ENCODE measurements at places on chromosomes 3 and 15.

GRCh38 chr3:112818289-112818688 lies 28.4 kb downstream of the CD200R1L start:
- DNase-seq = no peak

DNA sequence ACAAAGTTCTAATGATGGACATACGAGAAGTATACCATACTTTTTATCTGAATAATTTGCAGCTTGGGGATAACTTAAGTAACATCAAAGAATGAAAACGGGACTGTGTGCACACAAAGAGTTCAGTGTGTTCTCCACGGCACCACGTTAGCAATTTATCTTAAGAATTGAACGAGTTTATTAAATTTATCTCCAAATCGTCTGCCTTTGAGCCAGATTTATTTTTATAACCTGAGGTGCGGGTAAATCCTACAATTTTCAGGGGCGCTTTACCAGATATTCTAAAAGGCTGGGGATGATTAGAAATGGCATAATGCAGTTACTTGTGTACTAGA lies 3.5 kb downstream of the CHD2 start:
- no peak for DNase-seq

- no peak for DNase-seq
These were observed 53.5 kb downstream of the TFDP2 start for GRCh38 chr3:142095841-142096240.

- no peak for DNase-seq
These were observed 3.2 kb downstream of the RTP3 start for GRCh38 chr3:46500656-46501635.

GRCh38 chr15:85282504-85283115 lies 97.8 kb upstream of the AKAP13 start:
- DNase-seq = no peak

DNA sequence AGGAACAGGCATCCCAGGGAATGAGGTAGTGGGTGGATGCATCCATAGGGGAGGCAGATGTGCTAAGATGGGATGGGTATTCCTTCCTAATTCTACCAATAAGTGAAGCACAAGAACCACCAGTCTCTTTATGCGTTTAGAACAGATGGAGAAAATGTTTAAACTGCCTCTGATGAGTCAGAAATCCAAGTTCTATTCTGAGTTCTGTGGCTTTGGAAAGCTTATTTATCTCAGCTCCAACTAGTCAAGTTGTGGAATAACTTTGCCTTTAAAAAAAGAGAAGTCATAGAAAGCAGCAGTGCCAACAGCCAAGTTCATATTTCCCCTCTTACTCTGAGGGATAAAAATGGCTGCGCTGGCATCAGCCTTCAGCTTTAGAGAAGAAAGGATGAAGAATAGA lies 761.7 kb downstream of the IGSF11 start:
- DNase-seq = no peak

- DNase-seq = no peak
These were observed 199.7 kb downstream of the ARRDC4 start for GRCh38 chr15:98160236-98160635.

DNA sequence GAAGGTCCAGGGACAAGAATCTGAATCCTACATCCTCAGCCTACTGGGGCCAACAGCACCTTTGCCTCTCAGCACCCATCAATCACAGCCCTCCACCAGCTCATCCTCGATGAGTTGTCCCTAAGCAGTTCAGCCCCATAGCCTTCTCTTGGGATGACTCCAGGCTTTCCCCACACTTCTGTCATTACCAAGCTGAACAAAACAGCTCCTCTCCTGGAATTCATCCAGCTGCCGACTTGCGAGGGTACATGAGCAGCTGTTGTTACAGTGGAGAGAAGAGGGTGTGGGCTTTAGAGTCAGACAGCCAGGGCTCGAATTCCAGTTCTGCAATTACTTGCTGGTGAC lies 69.0 kb upstream of the THBS1 start:
- no peak for DNase-seq

- DNase-seq = no peak
These were observed 7.4 kb downstream of the SPICE1 start for GRCh38 chr3:113507501-113508067.

DNA sequence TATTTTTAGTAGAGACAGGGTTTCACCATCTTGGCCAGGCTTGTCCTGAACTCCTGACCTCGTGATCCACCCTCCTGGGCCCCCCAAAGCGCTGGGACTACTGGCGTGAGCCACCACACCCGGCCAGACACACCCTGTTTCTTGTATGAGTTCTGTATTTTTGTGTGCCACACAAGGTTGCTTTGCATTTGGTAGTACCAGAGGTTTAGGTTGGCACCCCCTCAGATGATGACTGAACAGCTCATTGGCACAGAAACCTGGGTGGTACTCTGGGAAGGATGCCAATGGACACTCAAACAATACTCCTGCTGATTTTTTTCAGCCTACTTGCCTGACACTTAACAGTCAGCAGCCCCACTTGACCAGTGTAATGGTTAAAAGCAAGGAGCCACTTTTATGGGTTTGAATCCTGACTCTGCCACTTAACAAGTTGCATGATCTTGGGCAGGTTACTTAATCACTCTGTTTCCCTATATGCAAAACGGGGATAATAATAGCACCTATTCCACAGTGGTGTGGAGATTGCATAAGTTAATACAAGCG lies 39.2 kb upstream of the BCL2A1 start:
- DNase-seq = no peak

DNA sequence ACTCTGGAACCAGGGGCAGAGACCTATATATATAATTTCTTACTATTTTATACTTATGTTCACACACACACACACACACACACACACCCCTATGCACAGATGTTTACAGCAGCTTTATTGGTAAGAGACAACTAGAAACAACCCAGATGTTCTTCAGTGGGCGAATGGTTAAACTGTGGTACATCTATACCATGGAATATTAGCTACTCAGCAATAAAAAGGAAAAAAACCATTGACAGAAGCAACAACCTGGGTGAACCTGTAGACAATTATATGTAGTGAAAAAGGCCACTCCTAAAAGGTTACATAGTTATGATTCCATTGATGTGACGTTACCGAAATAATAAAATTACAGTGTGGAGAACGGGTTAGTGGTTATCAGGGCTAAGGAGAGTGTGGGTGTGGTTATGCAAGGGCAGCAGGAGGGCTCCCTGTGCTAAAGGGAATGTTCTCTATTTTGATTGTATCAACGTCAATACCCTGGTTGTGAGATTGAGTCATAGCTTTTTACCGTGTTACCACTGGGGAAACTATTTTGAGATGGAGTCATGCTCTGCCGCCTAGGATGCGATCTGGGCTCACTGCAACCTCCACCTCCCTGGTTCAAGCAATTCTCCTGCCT lies 85.5 kb downstream of the FLNB start:
- no peak for DNase-seq

DNA sequence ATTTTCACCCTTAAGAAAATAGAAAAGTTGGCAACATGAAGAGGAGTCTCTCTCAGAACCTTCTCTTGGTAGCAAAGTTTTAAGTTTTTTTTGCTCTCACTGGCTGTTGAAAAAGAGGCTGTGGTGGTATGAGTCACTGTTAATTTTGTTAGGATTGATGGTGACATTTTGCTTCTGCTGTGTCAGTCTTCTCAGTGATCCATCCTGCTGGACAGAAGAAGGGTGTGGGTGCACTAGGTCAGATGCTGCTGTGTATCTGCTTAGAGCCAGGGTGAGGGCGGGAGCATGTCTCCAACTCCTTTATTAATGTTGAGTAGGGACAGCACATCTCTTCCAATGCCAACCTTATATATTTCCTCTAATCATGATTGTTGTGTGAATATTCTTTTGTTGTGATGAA lies 369.5 kb downstream of the FEZF2 start:
- DNase-seq = no peak

GRCh38 chr3:28239108-28239507 lies 2.3 kb upstream of the CMC1 start:
- no peak for DNase-seq

DNA sequence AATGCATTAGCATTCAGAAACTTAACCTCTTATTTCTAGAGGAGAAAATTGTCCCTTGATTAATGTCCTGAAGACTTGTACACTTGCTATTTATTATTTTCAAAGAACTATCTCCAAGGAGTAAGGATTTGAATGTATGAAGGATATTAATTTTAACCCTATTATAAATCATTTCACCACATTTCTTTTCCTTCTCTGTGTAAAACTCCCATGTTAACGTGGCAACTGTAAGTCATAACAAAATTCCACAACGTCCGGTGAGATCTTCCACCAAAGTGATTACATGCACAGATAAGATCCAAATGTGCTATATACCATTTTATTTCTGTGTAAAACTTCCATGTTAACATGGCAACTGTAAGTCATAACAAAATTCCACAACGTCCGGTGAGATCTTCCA lies 229.1 kb upstream of the ARHGEF26 start:
- DNase-seq = no peak

DNA sequence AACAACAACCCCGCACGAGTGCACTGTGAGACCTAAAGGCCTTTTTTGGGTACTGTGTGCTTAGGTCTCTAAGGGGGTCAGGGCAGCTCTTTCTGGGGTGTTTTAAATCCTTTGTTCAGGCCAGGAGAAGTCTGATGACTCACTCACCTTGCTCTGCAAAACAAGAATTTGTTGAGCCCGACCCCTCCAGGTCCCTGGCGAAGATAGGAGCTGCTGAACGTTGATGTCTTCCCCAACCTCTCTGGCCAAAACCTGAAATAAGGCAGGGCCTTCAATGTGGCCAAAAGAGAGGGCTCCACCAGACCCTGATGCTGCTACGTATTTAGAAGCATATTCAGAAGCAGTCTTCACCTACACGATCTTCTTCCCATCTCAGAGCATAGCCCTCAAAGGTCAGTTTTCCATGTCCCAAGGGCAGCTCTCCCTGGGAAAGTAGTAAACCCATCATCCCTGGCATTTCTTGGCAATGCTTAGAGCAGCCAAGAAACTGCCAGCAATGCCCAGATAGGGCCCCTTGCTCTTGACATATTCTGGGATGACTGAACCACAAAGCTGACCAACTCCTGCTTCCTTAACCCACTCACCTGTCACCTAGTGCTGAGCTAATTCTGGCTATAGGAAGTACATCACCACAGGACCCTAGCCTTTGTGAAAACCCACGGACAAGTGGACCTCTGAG lies 27.1 kb downstream of the CCDC13 start:
- no peak for DNase-seq

DNA sequence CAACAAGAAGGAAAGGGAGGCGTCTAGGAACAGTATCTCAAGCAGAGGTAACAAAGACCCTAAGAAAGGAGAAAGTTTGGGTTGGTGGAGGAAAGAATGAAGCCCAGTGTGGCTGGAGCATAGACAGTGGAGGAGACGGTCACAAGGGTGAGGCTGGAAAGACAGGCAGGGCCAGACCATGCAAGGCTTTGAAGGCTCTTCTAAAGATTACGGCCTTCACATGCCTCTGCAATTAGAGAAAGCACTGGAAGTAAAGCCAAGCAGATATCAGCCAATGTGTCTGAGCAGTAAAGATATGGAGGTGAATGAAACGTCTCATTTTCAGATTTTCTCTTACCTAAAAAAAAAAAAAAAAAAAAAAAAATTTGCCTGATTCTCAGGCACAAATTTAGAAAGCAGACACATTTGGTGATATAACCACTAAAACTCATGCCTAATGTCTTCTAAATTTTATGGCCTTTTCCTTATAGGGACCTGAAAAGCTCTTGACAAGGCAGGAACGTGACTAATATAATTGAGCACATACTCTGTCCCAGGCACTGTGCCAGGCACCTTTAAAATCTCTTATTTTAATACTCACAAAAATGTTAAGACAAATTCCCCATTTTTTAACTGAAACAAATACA lies 184.1 kb downstream of the MECOM start:
- DNase-seq = no peak

- DNase-seq = no peak
These were observed 459.4 kb downstream of the GBE1 start for GRCh38 chr3:81302045-81302444.

DNA sequence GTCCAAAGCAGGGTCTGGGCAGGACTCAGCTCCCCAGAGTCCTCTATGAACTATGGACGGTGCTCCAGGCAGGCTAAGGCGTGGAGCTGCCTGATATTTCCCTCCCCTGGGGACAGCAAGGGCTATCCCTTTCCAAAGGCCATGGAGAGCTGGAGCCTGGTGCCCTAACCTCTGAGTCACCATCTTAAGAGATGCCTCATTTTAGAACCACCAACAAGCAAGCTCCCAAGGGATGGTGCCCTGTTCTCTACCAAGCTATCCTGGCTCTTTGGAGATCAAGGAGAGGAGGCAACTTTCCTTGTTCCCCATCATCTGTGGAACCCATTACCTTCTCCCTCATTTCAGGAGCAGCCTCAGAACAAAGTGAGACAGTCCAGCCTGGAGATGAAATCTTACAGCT lies 15.7 kb downstream of the STARD5 start:
- DNase-seq = no peak

- no peak for DNase-seq
These were observed 138.3 kb downstream of the DIPK2A start for GRCh38 chr3:144109944-144110343.

GRCh38 chr3:160417311-160417710 lies 17.9 kb downstream of the SMC4 start:
- no peak for DNase-seq

- DNase-seq = no peak
These were observed 781.1 kb downstream of the TUSC7 start for GRCh38 chr3:117490716-117491115.

DNA sequence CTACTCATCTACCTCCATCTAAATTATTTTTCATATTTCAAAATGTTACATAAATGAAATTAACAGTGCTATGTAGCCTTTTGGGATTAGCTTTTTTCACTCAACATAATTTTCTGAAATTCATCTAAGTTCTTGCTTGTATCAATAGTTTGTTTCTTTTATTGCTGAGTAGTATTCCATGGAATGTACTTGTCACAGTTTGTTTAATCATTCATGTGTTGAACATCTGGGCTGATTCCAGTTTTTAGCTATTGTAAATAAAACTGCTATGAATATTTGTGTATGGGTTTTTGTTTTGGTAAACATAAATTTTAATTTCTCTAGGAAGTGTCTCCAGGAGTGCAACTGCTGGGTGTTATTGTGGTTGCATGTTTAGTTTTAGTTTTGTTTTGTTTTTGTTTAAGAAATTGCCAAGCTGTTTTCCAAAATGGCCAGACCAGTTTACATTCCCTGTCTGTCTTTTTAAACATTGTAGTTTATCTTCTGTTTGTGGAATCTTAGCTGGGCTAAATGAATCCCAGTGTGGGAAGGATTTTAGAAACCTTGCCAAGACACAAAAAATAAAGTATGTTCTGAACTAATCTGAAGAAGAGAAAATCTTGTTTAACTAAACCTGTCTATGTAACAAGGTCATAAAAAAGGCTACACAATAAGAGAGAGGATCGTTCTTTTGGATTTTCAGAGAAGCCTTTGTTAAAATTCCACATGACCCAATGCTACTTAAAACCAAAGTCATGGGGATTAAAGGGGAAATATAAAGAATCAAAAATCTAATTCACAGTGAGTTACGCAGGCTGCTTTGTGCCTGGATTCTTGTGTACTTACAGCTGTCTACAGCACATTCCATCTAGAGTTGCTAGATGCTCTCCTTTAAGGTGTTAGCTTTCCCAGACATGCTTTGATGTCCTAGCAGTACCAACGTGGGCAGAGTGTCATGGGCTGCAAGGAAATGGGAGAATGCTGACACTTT lies 129.2 kb upstream of the SUCLG2 start:
- no peak for DNase-seq
